ENCODE measurements at places on chromosomes 3 and 15. TPM values are rescaled to one million over a fixed set of nuclear protein-coding genes. Genes with fewer than 3 reads are reported as not detected.

KLHL40 gene
- not detected for total RNA-seq

CACNA2D2 gene
- total RNA-seq: 7.4 TPM

KCNMB2 gene
- 3.1 TPM for total RNA-seq

THSD4 gene
- 1.3 TPM for total RNA-seq

DPPA2 gene
- not detected for total RNA-seq

ADGRG7 gene
- not detected for total RNA-seq

ERICH6 gene
- total RNA-seq: 0.21 TPM

IGF2BP2 gene
- 32.6 TPM for total RNA-seq

CCDC80 gene
- 681 TPM for total RNA-seq

MYZAP gene
- 0.76 TPM for total RNA-seq

MCTP2 gene
- 0.27 TPM for total RNA-seq

PPM1L gene
- total RNA-seq: 15.0 TPM

CCR2 gene
- total RNA-seq: not detected

THUMPD3 gene
- total RNA-seq: 35.4 TPM

SCAANT1 gene
- not detected for total RNA-seq

GCHFR gene
- total RNA-seq: 6.5 TPM

CASR gene
- total RNA-seq: 0.31 TPM

CCR3 gene
- total RNA-seq: 0.14 TPM

ANKRD34C gene
- 0.09 TPM for total RNA-seq

ERC2 gene
- 1.3 TPM for total RNA-seq

IMPG2 gene
- 0.52 TPM for total RNA-seq

RASL12 gene
- 0.53 TPM for total RNA-seq

OSTN gene
- total RNA-seq: 3.0 TPM

RASGRF1 gene
- 0.87 TPM for total RNA-seq

DNAH12 gene
- 0.95 TPM for total RNA-seq

CCK gene
- total RNA-seq: not detected

CSTA gene
- total RNA-seq: 6.2 TPM

GPR149 gene
- not detected for total RNA-seq

RBPMS2 gene
- 0.75 TPM for total RNA-seq

LRTM1 gene
- total RNA-seq: 0.38 TPM

IL17RC gene
- 17.5 TPM for total RNA-seq

EPHB3 gene
- total RNA-seq: 7.9 TPM

NOX5 gene
- 0.07 TPM for total RNA-seq

MINAR1 gene
- 8.2 TPM for total RNA-seq

ACTRT3 gene
- 0.05 TPM for total RNA-seq

TMEM40 gene
- not detected for total RNA-seq

DZIP1L gene
- 9.1 TPM for total RNA-seq

ETFA gene
- total RNA-seq: 195 TPM

PLA2G4E gene
- 0.20 TPM for total RNA-seq

LRRN1 gene
- total RNA-seq: 57.5 TPM

COL6A6 gene
- 0.38 TPM for total RNA-seq

PARP16 gene
- 6.5 TPM for total RNA-seq

PDIA5 gene
- total RNA-seq: 51.8 TPM

MEGF11 gene
- total RNA-seq: 10.2 TPM

CKMT1B gene
- total RNA-seq: 13.2 TPM

ASB14 gene
- total RNA-seq: 0.68 TPM

LINGO1 gene
- total RNA-seq: 1.2 TPM

TERC gene
- total RNA-seq: 17.2 TPM

RAB27A gene
- 1.6 TPM for total RNA-seq

GOLGA8B gene
- 55.8 TPM for total RNA-seq

CFAP92 gene
- total RNA-seq: 1.9 TPM

UROC1 gene
- total RNA-seq: 0.38 TPM

FBXW12 gene
- 0.28 TPM for total RNA-seq

SCG5 gene
- total RNA-seq: 7.0 TPM

NRG4 gene
- total RNA-seq: 5.8 TPM

ATP1B3 gene
- 121 TPM for total RNA-seq

SIN3A gene
- total RNA-seq: 24.7 TPM

CEMIP gene
- total RNA-seq: 0.75 TPM
